ENCODE measurements at places on chromosomes 6 and 20.

GRCh38 chr20:25065625-25066338 lies 7.8 kb upstream of the ACSS1 start:
- DNase-seq: no peak

DNA sequence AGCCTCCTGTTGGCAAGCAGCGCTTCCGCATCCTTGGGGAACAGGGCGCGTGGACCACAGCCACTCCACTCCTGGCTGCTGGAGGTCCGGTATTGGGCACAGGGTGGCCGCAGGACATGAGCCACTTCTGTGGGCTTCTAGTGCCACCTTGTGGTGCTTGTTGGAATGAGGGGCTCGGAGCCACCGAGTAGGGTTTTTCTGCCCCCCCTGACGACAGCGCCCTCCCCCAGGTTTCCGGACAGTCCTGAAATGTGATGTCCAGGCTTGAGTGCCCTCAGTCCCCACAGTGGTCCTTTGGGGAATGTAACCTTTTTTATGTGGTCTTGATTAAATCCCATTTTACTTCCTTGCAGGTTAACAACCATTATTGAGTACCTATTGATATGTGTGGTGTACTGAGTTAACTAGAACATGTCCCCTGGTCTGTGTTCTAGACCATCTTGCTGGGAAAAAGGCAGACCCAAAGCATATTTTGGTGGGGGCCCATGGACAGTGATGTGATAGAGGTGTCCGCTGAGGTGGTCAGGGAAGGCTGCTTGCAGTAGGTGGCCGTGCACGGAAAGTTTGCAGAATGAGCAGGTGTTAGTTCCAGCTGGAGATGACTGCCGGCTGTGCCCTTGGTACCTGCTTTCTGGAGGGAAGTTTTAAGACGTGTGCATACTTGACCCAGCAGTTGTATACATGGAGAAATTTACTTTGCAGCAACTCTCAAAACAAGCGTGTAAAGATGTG lies 70.0 kb downstream of the PTPN1 start:
- no peak for DNase-seq

DNA sequence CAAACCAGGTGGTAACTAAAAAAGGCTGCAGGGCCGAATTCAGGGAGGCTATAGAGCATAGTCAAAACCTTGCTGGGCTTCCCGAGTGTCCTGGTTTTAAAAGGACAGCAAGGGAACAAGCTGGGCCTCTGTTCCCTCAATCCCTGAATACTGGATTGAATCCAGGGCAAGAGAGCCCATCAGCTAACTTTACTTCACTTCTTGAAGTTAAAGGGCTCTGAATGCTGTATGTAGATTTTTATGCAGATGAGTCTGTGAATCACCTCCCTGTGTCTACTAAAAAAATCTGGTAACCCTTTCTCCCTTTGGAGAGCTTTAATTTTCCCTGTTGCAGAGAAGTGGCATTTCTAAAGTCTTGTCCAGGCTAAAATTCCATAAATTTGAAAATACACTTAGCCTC lies 29.5 kb downstream of the LYRM4 start:
- no peak for DNase-seq

GRCh38 chr6:20876036-20876435 lies 341.8 kb downstream of the CDKAL1 start:
- no peak for DNase-seq

DNA sequence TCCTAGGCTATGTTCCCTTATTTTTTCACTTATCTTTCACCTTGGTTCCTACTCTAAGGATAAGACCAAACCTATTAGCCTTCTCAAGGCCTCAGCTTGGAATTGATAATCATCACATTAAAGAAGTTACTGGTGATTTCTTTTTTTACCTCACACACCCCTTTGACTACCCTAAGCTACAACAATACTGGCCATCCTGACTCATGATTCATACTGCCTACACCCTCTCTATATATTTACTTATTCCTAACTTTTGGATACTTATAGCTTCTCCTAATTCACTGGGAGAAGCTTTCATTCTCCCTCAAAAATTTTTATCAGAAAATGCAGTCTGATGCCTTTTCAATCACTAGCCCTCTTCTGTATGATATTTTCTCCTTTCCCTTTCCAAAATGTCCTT lies 256.1 kb downstream of the TBX18 start:
- DNase-seq: no peak

- peak; percentile 39 for DNase-seq
These were observed 814.8 kb downstream of the MAFB start for GRCh38 chr20:39874049-39874893.

- DNase-seq: peak; percentile 54
These were observed at the start of gene PKIB for GRCh38 chr6:122609881-122610689. Gene PKIB, plus strand, starts transcription at chr6:122610405. Its CDS starts 107,390 bp downstream, at chr6:122717795.

DNA sequence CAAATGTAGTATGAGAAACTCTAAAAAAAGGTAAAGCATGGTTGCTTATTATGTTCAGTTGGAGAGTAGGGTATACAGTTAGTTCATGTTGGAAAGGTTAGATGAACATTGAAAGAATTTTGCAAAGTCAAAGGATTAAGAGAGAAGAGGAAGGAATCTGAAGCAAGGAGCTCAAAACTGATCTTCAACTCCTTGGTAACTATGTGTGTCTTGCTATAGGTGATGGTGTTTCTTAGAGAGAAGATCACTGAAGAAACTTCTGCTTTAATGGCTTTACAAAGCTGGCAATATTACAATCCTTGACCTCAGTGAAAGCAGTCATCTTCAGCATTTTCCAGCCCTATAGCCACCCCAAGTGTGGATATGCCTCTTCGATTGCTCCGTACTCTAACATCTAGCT lies 4.7 kb downstream of the HLA-DRA start:
- DNase-seq: no peak

DNA sequence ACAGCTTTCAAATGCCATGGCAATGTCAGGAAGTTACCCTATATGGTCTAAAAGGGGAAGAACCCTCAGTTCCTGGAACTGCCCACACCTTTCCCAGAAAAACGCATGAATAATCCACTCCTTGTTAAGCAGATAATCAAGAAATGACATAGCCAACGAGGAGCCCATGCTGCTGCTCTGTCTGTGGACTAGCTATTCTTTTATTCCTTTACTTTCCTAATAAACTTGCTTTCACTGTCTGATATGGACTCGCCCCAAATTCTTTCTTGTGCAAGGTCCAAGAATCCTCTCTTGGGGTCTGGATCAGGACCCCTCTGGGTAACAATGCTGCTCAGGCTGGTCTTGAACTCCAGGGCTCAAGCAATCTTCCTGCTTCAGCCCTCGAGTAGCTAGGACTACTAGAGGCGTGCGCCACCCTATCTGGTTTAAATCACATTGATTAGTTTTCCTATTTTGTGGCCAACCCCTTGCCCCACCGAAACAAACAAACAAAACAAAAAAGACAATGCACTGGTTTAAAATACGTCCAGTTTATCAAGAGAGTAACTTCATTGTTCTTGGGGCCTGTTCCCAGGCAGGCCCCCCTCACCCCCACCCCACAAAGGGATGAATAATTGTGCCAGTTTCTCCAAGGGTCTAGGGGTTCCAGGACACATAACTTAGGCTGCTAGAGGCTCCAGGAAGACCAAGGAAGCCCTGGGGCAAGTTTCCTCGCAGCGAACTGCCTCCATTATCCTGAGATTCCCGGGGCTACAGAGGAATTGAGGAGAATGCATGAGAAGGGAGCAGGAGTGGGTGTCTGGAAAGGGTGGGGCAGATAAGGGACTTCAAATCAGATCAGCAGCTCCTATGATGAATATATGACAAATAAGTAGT lies 10.1 kb upstream of the AKAP12 start:
- no peak for DNase-seq

All from breast epithelium (tissue), 4 donors.